ENCODE measurements at places on chromosomes 16 and 17.

DNA sequence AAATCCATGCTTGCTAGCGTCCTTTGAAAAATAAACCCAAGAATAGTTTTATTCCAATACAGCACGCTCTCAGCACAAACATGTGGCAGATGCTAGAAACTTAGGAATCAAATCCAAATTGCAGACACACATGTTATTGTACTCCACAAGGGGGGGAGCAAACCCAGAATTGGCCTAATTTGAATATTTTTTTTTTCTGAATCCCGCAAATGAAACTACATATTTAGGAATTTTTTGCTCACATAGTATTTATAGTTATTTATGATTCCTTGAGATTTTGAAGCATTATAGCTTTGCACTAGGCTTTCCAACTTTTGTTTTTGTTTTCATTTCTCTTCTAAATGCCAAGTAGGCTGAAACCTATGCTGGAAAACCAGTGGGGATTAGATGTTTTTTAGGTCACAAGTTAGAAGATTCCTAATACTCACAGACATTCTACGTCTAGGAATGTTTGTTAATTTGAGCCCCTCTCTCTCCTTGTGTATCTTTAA, 59.3 kb upstream of the CDH11 start:
- H3K36me3 ChIP-seq = no peaks in the 10 kb centered on the region
- no peak for DNase-seq
- no peaks in the 10 kb centered on the region for H3K4me1 ChIP-seq
- H3K27ac ChIP-seq = no peak overlapping the region
- no peak overlapping the region for H3K4me3 ChIP-seq

DNA sequence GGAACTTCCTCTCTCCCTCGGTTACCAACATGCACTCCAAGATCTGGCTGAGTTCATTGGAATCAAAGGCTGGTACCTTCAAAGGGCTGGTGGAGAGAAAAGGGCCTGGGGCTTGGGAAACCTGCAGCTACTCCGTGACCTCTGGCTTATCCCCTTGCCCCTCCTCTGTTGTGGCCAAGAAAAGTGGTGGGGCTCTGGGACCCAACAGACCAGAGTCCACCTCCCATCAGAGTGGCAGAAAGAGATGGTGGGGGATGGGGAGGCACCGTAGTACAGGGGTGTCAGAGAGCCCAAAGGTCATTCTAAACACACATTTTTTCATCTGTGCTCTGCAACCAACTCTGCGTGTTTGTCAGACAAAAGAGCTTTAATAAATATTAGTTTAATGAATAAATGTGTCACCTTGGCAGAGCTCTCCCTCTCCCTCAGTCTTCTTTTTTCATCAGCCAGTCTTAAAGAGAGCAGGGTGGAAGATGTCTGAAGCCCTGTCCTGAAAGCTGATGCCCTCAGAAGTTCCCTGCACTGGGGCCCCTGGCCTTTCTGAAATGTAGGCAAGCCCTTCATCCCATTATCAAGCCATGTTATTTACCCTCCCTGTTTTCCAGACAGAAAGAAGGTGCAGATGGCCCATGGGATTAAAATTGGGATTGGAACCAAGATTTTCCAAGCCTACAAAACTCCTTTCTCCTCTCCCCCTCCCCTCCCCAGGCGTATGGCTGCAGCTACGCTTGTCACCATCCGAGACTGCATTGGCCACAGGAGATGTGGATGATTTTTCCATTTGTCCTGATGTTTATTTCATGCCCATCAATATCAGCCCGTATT, 227.3 kb downstream of the CCDC182 start:
- H3K27me3 ChIP-seq = no peaks in the 10 kb centered on the region
- no peak overlapping the region for H3K27ac ChIP-seq

DNA sequence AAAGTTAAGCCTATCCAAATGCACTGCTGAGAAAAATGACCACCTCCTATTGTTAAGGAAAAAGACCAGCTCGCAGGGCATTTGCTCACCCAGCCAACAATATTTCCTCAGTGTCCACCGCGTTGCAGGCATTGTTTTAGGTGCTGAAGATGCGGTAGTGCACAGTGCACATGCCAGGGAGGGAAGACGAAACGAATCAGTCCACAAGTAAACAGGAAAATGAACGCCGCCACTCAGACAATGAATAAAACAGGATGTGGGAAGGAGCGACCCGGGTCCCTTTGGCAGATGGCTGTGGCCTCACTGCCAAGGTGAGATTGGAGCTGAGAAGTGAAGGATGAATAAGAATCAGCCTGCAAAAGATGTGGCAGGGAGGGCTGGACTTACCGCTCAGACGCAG, 249.2 kb downstream of the FOXL1 start:
- H3K4me1 ChIP-seq = peaks cover 24% of the 10 kb centered on the region
- DNase-seq = no peak
- no peak overlapping the region for H3K4me3 ChIP-seq

DNA sequence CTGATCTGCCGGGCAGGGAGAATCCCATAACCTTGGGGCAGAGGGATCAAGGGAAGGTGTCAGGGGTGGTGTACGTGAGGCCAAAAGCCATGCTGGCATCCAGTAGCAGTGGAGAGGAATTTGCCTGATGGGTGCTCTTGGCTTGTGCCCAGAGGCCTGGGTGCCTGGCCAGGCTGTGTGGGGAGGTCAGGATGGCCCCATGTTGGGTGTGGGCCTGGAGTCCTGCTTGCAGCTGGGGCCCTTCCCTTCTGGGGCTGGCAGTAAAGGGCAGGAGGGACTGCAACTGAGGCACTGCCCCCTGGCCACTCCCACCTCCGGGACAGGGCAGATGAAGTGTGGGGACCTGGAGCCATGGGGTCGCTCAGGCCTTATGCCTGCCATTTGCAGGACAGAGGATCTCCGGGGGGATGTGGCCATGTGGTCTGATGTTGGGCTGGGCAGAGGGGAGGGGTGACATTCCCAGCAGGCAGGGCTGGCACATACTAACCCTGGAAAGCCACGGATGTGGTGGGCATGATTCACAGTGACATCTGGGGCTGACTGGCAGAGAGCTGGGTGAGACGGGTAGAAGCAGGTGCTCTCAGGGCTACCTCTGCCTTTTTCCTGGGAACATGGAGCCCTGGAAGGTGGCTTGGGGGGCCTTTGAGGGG, 3.5 kb downstream of the FMNL1 start:
- DNase-seq = no peak
- peaks cover 63% of the 10 kb centered on the region for H3K4me1 ChIP-seq
- no peak overlapping the region for H3K4me3 ChIP-seq
- H3K36me3 ChIP-seq = no peaks in the 10 kb centered on the region

DNA sequence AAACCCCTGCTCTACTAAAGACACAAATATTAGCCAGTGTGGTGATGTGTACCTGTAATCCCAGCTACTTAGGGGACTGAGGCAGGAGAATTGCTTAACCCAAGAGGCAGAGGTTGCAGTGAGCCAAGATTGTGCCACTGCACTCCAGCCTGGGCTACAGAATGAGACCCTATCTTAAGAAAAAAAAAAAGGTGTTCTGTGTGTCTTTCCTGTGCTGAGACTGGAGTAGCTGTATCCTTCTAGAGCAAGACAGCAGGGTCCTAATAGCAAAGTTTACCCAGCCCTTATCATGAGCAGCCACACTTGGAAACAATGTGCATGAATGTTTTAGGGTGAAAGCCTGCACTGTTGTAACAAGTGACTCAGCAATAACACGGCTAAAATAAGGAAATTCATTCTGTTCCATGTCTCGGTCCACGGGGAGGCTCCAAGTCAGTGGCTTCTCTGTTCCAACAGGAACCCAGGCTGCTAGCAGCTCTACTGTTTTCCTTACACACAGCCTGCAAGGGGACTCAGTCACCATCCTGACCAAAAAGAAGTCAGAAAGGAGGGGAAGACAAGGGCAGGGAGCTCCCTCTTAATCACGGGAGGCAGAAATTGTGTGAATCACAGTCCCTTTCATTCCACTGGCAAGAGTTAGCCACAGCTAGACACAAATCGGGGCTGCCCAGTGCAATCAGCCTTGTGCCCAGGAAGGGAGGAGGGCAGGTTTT, 7.1 kb upstream of the SLC5A11 start:
- H3K27ac ChIP-seq = peak overlapping the region; percentile 55
- no peaks in the 10 kb centered on the region for H3K36me3 ChIP-seq

GRCh38 chr17:2049333-2050299, 5.3 kb upstream of the HIC1 start:
- no peaks in the 10 kb centered on the region for H3K36me3 ChIP-seq
- no peak for DNase-seq
- peaks cover 4% of the 10 kb centered on the region for H3K4me1 ChIP-seq
- H3K27ac ChIP-seq = peak overlapping the region; percentile 48
- peak overlapping the region; percentile 65 for H3K4me3 ChIP-seq
